Hematopoietic multipotent progenitor cell treated with erythropoietin and hydrocortisone succinate and interleukin-3 and kit ligand, for 8 days (in vitro differentiated cells): ENCODE measurements at places on chromosomes 1 and 21.

DNA sequence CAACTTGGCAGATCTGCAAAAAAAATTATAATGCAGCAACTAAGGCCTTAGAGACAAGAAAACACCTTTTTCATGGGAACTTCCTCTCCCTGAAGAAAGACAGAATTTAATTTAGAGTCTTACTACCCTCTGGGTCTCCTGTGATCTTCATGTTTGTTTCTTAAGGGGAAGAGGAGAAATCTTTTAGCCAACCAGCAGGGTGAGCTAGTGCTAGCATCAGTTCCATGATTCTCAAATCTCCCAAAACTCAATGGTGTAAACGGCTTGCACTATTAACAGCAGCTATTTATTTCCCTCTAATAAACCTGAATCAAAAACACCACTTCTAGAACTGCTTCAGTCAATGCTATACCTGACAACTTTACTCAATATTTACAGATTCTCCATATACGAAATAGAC, 3.8 kb downstream of the ZNF644 start:
- DNase-seq, result peak; percentile 46

GRCh38 chr1:91124989-91125417, 103.2 kb upstream of the ZNF644 start:
- no peak for DNase-seq

GRCh38 chr1:198671136-198671535, 32.3 kb downstream of the PTPRC start:
- no peak for DNase-seq

DNA sequence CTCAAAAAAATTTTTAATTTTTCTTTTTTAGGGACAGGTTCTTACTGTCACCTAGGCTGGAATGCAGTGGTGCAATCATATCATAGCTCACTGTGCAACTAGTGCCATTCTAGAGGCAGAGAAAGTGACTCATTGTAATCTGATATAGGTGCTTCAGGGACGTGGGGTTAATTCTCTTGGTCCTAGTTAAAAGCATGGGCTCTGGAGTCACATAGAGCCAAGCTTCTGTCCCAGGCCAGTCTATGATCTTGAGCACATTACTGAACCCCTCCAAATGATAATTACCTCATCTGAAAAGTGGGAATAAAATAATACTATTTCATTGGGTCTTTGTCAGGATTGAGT, 1.1 kb upstream of the ADIPOR1 start:
- DNase-seq, result peak; percentile 39

DNA sequence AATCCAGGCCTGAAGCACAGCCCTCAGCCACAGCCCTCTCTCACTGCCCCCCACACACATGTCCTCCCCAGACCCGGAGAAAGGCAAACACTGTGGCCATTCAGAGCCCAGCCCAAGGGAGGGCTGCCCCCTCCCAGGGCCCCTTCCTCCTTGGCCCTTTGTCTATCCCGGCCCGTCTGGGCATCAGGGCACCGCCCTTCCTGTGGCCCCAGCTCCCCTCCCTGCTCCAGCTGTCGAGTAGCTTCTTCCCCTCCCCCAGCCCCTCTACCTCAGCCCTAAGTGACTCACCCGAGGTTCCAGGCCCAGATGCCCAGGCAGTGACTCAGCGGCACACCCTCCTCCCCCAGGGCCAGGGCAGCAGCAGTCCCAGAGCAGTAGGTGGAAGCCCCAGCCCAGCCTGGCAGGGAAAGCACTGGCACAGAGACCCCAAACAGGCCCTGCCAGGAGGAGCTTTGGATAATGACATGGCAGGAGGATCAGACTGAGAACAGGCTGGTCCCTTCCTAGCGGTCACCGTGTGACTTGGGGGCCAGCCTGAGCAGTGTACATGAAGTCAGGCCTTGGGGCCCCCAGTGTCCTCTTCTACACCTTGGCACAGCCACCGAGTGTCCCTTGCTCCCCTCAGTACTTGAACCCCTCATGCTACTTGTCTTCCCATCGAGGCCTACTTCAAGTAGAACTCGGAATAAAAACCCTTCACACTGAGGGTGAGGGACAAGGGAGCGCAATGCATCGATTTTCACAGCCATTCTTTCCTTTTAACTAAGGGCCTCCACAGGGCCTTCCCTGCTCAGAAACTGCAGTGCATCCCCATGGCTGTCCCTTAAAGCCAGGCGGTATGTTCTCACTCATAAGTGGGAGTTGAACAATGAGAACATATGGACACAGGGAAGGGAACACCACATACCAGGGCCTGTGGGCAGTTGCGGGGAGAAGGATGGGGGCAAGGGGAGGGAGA, 1.0 kb upstream of the S100A2 start:
- peak; percentile 97 for DNase-seq

- DNase-seq, result no peak
Measured at GRCh38 chr1:185869590-185869989, 135.4 kb downstream of the HMCN1 start.

- no peak for DNase-seq
Measured at GRCh38 chr1:169018751-169019150, 87.7 kb upstream of the ATP1B1 start.

DNA sequence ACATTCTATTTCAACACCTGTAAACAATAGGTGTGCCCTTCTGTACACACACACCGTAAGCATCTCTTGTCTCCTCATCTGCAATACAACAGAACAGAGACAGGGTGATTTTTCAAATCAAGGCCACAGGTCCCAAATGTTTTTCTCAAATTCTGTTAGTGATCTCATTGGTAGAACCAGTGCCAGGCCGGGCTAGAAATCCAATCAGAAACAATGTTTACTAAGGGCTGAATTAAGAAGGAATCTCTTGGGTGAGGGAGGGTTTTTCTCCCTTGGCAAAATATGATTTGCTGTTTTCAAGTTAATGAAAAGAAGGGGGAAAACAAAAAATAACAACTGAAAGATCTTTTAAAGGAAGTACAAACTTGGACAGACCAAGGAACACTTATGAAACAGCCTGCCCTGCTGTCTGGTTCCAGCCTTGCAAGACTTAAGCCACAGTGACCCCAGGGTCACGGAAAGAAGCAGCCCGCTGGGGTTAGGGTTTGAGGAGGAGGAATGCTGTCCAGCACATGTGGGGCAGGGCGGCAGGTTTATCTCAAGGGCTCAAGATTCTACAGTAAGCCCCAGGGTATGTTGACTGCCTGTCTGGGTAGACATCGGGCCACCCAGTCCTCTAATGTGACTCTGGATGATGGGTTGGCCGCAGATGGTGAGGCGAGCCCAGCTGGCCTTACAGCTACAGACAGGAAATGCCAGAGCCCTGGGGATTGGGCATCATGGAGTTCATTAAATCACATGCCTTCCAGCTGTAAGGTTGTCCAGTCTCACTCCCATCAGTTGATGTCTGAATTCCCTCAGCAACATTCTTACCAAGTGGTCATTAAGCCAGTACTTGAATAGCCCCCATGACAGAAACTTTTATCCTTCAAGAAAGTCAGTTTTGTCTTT, 73.3 kb upstream of the SLC44A3 start:
- no peak for DNase-seq

GRCh38 chr1:167089939-167090313, 251 bp downstream of the GPA33 start:
- DNase-seq, result no peak

GRCh38 chr1:152962876-152963415, 7.5 kb upstream of the SPRR4 start:
- DNase-seq, result no peak

GRCh38 chr1:111191496-111191895, 8.9 kb downstream of the DENND2D start:
- DNase-seq, result no peak

DNA sequence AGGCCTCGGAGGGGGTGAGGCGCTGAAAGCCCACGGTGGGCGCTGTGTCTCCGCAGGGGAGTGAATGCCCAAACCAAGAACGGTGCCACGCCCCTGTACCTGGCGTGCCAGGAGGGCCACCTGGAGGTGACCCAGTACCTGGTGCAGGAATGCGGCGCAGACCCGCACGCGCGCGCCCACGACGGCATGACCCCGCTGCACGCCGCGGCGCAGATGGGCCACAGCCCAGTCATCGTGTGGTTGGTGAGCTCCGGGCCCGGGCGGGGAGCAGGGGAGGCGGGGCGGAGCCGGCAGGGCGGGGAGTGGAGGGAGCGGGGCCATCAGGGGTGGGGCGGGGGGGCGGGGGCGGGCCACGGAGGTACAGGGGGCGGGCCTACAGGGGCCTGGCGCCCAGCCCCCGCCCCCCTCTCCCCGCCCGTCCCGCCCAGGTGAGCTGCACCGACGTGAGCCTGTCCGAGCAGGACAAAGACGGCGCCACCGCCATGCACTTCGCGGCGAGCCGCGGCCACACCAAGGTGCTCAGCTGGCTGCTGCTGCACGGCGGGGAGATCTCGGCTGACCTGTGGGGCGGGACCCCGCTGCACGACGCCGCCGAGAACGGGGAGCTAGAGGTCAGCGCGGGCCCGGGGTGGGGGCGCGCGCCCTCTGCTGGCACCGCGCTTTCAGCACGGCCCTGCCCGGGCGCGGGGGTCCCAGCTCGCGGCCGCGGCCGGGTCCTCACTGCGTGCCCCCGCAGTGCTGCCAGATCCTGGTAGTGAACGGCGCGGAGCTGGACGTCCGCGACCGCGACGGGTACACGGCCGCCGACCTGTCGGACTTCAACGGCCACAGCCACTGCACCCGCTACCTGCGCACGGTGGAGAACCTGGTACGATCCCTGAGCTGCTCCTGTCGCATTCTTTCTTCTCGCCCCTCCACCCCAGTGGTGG, 15.9 kb downstream of the ESPN start:
- peak; percentile 70 for DNase-seq

GRCh38 chr1:54844564-54844963, 42.4 kb downstream of the DHCR24 start:
- DNase-seq, result no peak

DNA sequence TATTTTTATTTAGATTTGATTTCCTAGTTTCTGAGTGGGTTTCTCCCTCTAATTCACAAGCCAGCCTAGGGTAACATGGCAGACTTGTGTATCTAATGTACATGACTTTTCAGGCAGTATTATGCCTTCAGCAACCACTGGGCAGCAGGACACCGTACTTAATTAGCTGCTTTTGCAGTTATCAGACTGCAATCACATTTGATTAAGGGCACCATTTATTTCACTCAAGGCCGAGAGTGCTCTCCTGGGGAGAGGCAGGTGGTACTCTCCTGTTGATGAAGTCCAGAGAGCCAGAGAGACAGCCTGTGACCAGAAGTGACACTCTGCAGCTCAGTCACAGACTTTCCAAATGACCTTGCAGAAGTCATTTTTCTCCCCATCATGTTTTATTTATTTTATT, 18.7 kb downstream of the CYYR1 start:
- no peak for DNase-seq

DNA sequence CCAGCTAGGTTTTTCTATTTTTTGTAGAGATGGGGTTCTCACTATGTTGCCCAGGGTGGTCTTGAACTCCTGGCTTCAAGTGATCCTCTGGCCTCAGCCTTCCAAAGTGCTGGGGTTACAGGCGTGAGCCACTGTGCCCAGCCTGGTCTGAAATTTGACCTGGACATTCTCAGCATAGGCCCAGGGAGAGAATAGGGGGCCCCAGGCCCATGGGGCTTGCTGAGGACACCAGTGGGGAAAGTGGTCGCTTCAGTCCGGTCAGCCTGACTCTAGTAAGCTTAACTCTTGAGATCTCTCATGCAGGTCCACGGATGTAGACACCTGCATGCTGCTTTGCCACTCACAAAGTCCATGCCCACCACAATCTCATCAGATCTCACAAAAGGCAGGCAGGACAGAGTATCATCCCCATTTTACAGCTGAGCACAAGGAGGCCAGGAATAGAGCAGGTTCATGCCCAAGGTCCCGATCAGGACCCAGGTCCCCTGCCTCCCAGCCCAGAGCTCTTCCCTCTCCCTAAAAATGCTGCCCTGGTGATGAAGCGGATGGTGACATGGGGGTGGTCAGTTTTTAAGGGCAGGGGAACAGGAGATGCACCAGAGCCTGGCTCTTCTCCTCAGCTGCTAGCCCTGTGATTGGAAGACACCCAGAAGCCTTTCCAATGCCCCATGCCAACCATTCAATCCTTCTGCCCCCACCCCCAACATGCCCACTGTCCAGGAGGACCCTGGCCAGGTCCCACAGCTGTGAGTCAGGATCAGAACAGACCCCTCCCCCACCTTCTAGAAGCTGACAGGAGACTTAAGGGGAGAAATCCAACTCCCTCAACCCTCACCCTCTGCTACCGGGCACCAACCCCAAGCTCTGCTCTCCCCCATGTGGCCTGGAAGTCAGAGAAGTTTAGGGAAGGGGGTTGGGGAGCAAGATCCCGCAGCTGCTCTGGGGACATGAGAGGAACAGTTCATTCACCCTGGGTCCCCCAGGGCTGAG, 1.8 kb downstream of the FHL3 start:
- DNase-seq, result peak; percentile 30

GRCh38 chr21:41366522-41367151, 4.8 kb downstream of the MX2 start:
- no peak for DNase-seq

DNA sequence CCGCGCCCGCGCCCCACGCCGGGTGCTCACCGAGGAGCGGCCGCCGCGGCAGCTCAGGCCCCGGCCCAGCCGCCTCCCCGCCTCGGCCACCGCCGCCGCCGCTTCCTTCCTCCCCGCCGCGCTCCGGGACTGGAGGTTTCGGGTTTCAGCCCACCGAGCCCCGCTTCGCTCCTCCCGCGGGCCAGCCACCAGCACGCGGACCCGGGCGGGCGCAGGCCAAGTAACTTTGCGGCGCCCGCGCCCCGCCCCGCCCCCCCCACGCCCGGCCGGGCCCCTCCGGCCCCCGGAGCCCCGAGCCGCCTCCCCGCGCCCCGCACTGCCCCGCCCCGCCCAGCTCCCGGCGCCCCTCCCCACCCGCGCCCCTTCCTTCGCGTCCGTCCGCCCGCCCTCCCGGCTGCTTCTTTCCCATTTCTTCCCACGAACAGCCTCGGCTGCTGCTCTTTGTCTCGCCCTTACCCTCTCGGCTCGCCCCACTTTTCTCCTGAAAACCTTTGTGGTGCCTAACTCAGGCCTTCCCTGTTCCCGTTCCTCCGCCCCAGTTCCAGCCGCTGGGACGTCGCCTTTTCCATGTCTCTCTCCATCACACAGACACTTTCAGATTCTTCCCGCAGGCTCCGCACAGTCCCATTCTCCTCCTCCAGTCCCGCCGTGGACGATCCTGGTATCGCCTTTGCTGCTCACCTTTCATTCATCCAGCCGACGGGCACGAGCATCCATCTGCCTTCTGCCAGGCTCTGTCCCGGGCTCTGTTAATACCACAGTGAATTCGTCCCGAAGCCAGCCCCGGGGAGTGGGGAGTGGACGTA, at the start of gene GPR161:
Gene GPR161, minus strand, starts transcription at position 222 of the 806 bp plus-strand sequence. CDS start 32,080 bp downstream, outside the sequence.
- no peak for DNase-seq

DNA sequence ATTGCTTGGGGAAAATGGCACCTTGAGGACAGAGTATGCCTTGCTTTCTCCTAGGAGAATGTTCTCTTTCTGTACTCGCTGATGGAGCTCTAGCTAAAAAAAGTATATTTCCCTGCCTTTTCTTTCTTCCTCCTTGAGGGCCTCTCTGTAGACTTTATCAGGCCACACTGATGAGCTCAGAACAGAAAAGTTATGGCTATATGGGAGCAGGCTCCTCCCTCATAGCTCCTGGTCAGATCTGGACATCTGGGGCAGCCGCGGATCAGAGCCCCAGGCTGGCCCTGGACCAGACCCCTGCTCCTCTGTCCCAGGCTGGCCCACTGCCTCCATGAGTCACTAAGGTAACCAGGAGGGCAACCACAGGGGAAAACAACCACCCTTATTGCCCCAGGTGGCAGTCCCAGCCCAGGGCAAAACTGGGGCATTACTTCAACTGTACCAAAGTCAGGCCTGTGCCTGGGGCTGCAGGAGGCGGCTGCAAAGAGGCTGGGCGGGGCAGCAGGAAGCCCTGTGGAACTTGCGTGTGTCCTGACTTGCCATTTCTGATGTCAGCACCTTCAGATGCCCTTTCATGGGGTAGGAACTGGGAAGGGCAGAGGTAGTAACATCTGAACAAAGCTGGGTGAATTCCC, 26.3 kb upstream of the ZNF648 start:
- no peak for DNase-seq

- no peak for DNase-seq
Measured at GRCh38 chr1:198153103-198153502, 3.7 kb upstream of the NEK7 start.

GRCh38 chr1:213484333-213484732, 433.3 kb downstream of the RPS6KC1 start:
- no peak for DNase-seq
